Stimulated activated CD4-positive, alpha-beta T cell treated with anti-CD3 and anti-CD28 coated beads, Interleukin-1b, Interleukin-23, amount 100 ng/mL, for 1 hour (primary cell): ENCODE measurements at places on chromosomes 3 and 15.

DNA sequence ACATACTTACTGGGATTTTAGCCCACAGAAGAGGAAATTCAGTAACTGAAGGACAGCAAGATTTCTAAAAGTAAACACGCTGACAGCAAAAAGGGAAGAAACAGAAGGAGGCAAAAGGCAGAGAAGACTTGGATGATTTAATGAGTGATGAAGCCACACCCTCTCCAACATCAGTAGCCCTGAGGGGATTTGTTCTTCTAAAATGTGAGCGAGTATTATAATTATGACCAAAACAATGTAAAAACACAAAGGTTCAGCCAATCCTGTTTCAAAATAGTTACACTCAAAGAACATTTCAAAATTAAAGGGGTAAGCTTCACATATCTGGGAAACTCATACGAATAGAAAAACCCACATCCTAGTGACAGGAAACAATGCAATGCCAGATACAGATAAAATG lies 25.0 kb downstream of the MCCC1 start:
- no peak for DNase-seq

DNA sequence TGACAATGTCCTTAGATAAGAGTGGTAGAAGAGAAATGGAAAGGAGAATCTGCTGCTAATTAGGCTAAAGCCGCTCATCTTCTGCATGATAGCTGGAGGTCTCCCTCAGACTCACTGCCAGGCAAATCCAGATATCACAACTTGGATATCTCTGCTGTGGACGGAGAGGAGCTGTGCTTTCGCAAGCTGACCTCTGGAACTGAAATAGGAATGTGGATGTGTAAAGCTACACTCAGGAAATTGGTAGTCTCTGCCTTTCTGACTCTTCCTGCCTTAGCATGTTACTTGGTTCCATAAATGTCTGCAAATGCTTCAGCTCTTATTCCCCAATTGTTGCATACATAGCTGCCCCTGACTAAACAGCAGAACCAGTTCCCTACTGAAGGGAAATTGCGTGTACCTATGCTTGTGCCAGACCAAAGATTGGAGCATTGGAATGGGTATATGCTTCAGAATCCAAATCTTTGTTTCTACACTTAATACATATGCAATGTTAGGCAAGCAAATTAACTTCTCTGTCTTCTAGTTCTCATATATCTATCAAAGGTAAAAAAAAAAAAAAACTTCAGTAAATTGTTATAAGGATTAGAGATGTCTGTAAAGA lies 74.7 kb upstream of the ROBO2 start:
- no peak for DNase-seq

GRCh38 chr15:62684123-62684808 lies 358.3 kb upstream of the TPM1 start:
- no peak for DNase-seq

GRCh38 chr15:95825671-95826411 lies 504.7 kb upstream of the NR2F2 start:
- DNase-seq = no peak

DNA sequence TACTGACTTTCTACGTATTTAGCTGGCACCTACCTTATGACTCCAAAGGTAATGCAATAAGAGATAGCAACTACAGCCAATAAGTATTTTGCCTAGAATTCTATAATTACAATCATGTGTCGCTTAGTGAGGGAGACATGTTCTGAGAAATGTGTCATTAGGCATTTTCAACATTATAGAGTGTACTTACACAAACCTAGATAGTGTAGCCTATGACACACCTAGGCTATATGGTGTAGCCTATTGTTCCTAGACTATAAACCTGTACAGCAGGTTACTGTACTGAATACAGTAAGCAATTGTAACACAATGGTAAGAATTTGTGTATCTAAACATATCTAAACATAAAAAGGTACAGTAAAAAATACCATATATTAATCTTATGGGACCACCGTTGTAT lies 363.4 kb upstream of the DPH6 start:
- DNase-seq = no peak
